Activated CD4-positive, alpha-beta T cell treated with anti-CD3 and anti-CD28 coated beads, Interleukin-2, amount 50 U/mL, for 24 hours (primary cell): ENCODE measurements at places on chromosomes 6 and 20.

DNA sequence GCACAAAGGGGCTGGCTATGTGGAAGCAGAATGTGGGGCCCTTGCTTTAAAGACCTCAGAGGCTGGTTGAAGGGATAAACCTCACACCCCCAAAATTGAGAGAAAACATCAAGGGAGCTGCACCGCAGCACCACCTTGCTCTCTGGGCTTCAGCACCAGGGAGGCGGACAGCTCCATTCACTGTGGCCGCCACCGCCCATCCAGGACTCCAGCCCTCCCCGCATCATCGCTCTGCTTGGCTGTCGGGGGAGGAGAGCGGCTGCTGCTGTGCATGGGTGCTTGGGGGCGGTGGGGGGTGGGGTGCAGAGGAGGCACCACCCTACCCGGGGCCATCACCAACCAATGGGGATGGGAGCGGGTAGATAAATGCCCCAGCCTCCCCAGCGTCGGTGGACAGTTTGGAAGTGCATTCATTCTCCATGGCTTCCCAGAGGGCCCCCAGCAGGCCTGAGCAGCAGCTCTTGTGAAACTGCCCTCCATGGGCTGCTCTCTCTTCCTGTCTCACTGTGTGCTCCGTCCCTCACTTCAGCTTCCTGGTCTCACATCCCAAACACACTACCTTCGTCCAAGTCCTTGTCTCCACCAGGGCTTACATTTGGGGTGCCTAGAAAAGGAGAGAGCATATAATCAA lies 75.7 kb upstream of the BHLHE23 start:
- no peak for DNase-seq

DNA sequence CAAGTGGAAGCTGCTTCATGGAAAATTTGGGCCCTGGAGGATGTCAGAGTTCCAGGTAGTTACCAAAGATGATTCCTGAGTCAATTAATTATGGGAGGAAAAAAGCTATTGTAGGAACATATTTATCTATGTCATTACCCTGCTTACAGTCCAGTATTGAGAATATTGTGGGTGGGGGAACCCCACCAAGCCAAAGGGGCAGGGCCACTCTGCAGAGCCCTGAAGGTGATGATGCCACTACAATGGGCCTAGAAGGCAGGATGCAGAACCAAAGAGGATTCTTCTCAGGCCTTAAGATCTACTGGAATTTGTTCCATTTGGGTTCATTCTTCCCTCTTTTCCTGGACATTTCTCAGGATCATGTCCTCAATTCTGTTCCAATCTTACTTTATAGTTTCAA lies 375.2 kb upstream of the MARCKS start:
- DNase-seq, result no peak

GRCh38 chr6:89139509-89140346 lies 6.1 kb upstream of the PM20D2 start:
- no peak for DNase-seq

DNA sequence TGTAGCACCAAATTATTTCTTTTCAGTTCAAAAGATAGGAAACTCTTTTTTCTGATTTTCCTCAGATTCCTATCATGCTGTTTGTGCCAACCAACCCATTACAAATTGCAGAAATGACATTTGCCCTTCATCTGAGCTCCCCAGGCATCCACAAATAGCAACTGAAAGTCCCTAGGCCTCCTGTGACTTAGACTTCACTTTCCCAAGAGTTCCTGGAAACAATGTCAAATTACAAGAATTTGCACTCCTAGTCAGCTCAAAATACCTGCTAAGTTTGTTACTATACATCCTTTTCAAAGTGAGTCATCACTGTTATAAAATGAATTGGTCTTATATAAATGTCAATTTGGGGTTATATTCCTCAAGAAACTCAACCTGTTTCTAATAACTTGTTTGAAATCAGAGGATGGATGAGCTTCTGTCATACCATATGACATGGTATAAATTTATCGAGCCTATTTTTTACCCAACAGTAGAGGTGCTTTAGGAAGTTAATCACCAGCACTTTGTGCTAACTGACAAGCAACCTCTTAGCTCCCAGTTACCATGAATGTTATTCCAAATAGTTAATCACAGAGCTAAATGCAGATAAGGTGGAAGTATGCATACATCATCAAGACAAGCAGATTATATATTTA lies 256.5 kb downstream of the HACE1 start:
- no peak for DNase-seq

- DNase-seq, result no peak
Measured at GRCh38 chr6:51983564-51983963, 103.8 kb downstream of the PKHD1 start.

DNA sequence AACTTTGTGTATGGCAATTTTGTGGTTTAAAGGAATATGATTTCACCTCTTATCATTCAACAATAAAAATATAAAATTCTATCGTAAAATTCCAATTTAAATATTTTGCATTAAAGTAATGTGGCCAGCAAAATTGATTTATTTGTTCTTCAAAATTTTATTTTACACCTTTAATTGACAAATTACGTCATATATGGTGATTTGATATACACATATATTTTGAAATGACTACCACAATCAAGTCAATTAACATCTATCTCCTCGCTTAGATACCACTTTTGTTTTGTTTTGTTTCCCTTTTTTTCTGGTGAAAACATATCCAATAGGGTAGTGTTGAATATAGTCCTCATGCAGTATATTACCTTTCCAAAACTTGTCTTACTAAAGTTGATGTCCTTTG lies 467.6 kb upstream of the HS3ST5 start:
- no peak for DNase-seq

DNA sequence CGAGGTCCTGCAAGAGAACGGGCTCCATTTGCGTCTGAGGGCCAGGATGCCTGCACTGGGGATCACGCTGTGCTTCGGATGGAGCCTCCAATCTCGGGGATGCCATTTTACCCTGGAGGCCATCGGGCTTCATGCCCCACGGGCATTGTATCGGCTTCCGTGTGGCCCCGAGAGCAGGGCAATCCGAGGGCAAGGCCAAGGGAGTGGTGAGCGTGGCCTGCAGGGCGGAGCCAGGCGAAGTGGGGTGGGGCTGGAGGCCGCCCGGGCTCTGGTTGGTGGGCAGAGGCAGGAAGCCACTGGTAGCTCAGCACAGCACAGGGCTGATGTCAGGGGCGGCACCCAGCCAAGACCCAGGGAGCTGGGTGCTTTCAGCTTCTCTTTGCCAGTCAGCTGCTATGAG lies 57.5 kb upstream of the BHLHE23 start:
- no peak for DNase-seq

DNA sequence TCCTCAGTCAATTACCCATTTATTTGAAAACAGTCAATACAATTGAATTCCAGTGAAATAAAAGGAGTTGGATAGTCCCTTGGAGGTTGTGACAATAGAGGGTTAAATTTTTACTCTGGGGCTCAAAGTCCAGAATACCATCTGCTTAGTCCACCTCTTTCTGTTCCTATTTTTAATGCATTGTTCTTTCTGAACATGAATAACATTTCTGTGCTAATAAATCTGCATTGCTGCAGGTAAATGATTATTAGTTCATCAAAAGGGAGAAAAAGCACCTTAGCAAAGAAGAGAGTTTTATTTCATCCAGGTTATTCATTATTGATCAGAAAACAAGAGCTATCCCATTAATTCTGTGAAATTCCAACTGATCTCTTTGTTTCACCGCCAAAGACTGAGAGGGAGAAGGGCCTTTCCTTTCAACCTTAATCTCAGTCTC lies 166.1 kb upstream of the OLIG3 start:
- DNase-seq, result no peak

- DNase-seq, result no peak
Measured at GRCh38 chr6:119350952-119351372, 1.4 kb upstream of the MAN1A1 start.

- DNase-seq, result no peak
Measured at GRCh38 chr6:99019381-99019780, 71.6 kb upstream of the FBXL4 start.

DNA sequence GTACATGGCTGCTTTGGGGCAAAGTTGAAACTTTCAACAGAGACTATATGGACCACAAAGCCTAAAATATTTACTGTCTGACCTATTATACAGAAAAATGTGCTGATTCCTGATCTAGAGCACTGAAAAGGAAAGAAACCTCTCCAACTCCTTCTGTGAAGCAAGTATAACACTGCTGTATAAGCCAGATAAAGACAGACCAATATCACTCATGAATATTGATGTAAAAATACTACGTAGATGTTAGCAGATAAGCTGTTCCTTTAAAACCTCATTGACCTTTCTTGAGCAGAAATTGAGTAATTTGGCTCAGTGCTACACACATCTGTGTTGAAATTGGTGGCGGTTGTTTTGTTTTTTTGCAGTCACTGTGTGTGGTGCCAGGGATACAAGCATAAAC lies 69.9 kb upstream of the HDAC2 start:
- no peak for DNase-seq

GRCh38 chr6:112443179-112444065 lies 96.3 kb downstream of the RFPL4B start:
- no peak for DNase-seq

GRCh38 chr20:13121840-13122515 lies 99.1 kb upstream of the ISM1 start:
- DNase-seq, result no peak

- DNase-seq, result no peak
Measured at GRCh38 chr6:5765141-5765760, 241.5 kb downstream of the NRN1 start.

DNA sequence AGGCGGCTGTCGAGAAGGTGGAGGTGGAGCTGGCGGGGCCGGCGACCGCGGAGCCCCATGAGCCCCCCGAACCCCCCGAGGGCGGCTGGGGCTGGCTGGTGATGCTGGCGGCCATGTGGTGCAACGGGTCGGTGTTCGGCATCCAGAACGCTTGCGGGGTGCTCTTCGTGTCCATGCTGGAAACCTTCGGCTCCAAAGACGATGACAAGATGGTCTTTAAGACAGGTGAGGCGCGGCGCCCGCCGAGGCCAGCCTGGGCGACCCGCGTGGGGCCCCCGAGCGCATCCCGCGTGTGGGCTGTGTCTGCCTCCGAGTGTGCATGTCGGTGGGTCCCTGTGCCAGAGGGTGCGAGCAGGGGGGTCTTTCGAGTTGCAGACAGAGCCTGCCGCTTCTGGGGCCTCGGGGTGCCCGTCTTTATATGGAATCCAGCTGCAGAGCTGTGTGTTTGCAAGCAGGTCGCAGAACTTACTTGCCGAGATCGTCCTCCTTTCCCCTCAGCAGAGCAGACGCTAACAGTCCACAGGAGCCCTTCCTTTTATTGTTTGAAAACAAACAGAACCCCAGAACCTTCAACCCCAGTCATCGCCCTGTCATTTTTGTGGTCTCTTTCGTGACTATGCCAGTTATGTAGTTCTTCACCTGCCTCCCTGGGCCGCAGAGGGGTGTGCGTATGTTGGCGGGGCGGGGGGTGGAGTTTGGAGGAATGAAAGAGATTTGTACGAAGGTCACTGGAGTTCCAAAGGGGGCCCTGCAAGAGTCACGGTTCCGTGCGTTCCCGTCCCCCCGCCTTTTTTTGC lies 766 bp downstream of the SLC16A10 start:
- peak; percentile 51 for DNase-seq

DNA sequence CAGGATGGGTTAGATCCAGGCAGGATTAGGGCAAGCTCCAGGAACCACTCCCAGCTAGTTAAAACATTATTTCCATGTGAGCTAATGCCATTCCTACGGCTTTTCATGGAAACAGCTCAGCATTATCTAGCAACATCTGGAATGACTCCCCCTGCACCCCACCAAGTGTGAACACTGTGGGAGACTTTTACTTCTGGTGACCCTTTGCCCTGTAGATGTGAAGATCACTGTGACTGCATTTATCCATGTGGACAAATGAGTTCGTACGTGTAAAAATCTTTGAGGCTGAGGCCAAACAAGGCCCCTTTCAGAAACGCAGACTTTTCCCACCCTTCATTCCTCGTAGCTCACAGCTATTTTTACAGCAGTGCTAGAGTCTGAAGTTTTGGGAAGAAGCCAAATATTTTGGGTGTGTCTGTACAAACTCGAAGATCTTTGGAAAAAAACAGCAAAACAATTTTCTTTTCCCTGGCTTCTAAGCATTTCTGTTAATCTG lies 221.8 kb upstream of the SOX4 start:
- no peak for DNase-seq

DNA sequence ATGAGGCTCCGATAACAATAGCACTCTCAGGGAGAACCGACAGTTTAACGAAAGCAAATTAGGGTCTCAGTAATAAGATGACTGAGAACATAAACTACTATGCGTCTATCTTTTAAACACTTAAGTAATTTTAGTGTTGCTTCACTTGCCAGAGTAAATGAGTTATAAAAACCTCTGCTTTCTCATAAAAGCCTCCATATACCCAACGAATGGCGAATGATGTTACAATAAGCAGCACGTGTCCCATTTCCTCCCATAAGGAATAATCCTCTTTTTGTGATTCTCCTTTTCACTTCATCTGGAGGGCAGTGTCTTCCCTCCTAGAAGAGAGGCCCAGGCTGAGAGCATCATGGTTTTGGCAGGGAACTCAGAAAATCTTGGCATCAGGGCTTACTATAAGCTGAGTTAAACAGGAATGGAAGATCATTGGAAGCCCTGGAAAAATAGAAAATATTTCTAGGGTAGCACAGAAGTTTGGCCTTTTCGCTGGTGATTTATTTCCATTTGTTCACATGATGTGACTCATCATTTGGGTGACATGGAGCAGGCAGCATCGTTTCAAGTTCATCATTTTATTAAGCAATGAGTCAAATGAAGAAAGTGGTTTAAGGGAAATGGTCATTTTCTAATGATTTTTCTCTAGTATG lies 255.4 kb downstream of the ATXN1 start:
- DNase-seq, result no peak

DNA sequence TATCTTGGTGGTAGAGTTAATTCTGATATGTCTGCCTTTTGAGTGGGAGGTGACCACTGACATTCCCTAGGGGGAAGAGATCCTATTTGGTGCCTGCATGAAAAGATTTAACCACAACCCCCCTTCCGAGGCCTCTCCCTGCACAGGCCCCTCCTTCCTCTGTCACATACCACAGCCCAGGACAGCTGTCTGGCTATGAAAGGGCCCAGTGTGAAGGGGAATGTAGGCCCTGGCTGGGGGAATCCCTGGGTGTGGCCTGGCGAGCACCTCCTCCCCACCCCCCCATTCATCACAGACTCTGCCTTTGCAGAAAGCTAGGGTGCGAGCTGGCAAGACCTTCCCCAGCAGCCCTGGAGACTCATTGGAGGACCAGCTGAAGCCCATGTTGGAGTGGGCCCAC lies 27.4 kb upstream of the MAPRE1 start:
- DNase-seq, result no peak

DNA sequence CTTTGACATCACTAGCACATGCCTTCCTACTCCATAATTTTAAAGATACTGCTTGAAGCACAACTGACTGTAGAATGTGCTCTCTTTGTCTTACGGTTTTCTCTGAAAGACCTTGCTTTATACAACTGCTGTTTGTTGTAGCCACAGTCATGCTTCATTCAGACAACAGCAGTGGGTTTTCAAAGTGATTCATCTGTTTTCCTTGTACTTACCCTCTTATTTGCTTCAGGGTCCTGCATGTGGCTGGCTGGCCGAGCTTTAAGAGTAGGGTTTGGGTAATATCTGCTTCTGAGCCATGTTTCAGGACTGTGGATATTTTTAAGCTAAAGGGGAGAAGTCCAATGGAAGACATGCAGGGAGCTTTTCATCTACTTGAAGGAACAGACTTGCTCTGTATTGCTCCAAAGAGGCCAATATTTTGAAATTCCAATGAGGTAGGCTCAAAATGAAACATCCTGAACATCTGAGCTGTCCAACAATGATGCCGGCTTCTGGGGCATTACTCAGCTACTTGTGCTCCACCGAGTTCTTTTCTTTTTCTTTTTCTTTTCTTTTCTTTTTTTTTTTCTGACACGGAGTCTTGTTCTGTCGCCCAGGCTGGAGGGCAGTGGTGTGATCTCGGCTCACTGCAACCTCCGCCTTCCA lies 160.2 kb upstream of the SGK1 start:
- DNase-seq, result no peak
